HL-60 (cell line): ENCODE measurements at places on chromosomes 2 and 18.

DNA sequence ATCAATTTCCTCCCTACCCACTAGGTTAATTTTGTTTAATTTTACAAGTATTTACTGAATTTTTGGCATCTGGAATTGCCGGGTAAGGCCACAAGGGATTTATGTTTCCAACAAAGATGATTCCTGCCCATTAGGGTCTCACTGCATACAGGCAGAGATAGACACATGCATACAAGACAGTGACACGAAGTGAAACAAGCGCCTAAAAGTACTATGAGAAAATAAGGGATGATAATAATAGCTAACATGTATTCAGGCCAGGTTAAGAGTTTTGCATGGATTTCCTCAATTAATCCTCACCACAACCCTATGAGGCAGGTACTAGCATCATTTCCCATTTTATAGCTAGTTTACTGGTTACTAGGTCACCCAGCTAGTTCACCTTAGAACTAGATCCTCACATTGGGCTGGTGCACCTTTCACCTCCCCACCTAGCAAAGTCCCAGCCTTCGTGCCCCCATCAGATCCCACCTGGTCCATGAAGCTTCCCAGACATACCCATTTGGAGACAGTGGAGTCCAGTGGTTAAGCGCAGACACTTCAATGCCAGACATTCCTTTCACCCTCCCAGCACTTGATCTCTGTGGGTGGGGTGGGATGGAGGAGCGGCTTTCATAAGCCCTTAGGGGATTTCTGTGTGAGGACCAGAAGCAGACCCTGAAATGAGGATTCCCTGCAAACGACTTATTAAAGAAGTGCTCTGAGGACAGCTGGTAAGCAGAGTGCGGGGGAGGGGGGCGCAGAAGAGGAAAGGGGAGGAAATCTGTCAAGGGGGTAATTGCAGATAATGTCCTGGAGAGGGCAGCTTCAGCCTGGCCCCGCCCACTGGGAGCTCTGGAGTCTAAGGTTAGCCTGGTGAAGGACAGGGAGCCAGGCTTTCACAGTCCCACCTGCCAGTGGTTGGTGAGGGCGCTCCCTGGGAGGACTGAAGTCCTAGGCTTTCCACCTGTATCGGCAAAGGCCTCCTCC, 5.8 kb upstream of the DGUOK start:
- DNase-seq = peak; percentile 49

GRCh38 chr18:24031916-24032315, 17.4 kb downstream of the TTC39C start:
- DNase-seq = no peak

DNA sequence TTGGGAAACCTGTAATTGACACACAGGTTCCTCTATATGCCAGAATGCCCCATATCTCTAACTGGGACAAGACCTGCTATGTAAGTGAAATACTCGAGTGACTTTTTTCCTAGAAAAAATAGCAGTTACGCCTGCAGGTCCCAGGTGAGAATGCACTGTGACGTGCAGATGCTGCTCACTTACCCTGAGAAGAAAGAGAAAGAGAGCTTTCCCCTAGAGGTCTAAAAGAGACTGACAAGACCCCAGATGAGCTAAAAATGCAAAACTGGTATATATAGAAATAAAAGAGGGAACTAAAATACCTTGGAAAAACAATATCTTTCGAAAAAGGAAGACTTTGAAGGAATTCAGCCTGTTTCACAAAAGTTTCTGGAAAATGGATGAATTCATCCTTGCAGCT, 383.0 kb upstream of the DCC start:
- no peak for DNase-seq

GRCh38 chr2:25041307-25041927, 459 bp upstream of the EFR3B start:
- DNase-seq = no peak

- no peak for DNase-seq
Observed at GRCh38 chr2:162091325-162092007, 17.5 kb upstream of the DPP4 start.

DNA sequence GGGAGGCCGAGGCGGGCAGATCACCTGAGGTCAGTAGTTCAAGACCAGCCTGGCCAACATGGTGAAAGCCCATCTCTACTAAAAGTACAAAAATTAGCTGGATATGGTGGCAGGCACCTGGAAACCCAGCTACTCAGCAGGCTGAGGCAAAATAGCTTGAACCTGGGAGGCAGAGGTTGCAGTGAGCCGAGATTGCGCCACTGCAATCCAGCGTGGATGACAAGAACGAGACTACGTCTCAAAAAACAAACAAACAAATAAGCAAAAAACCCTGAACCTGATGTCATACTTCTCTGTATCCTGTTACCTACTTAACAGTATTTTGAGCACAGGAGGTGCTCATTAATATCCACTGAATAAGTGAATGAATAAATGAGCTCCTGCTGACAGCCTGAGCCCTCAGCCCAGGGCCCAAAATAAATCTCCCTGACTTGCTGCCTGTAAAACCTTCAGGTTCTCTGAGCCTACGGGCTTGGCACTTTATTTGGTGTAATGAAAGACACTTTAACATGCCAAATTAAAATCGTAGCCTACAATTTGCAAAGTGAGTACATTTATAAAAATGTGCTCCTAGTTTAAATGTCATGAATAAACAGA, 215.1 kb downstream of the ZNF385B start:
- DNase-seq = no peak

GRCh38 chr2:40158781-40159180, 293.1 kb downstream of the SLC8A1 start:
- no peak for DNase-seq

GRCh38 chr2:12721566-12722446, 5.1 kb downstream of the TRIB2 start:
- DNase-seq = no peak

- DNase-seq = no peak
Observed at GRCh38 chr2:127568128-127568527, 32.6 kb downstream of the MYO7B start.

DNA sequence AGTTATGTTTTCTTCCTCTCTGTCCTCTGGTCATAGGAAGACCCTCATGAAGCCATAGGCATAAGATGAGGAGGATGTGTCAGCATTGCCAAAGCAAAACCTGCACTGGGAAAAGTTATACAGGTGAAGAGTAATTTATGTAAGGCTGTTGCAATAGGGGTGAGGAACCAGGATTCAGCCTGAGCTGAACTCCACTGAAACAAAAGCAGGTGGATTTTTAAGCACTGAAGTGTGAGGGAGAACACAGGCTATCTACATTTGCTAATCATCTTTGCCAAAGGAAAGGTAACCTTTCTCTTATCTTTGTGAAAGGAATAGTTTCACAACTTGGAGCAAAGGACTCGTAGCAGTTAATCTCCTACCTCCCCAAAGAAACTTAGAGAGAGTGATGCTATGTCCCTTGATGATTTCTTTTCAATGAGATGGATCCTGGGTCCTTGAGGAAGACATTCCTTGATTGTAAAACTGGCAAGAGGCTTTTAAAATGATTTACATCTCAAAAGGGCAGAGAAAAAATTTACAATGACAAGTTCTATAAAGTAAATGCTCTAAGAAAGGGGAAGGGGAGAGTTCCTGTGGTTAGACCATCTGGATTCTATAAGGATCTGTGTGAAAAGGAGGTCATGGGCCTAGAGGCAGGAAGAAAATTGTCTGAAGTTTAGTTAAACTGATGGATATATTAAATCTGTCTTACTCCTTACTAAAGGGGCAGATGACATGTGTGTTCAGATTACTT, 385.4 kb upstream of the CDH7 start:
- DNase-seq = no peak

DNA sequence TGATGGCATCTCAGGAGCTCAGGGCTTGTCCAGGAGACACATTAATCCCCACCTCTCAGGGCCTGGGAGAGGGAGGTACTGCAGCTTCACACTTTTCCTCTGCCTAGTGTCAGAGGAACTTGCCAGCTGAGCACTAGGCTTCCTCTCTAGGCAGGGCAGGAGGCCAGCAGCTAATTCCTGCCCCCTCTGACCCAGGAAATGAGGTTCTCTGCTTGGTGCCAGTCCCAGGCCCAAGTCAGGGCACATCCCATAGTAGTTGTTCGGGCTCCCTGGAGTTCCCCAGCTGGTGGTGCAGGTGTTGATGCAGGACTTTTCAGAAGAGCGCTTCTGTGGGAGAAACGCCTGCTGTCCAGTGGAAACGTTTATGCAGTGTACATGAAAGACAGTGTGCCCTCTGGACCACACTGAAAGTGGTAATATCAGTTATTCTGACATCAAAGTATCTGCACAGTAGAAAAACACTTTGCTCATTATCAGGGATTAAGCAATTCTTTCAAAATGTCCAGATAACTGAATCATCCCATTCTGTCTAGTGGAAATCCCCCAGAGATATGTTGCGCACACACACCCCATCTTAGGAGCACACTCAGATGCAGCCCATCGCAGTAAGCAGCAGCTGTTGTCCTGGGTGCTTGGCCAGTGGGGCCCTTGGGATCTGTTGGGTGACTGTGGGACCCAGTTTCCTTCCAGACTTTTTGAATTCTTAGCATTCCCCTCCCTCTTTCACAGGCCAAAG, 17.8 kb upstream of the SCLY start:
- no peak for DNase-seq
